Spleen (tissue), 13 donors: ENCODE measurements at places on chromosomes 6 and 20. TPM values are rescaled to one million over a fixed set of nuclear protein-coding genes. Genes with fewer than 3 reads are reported as not detected.

DNA sequence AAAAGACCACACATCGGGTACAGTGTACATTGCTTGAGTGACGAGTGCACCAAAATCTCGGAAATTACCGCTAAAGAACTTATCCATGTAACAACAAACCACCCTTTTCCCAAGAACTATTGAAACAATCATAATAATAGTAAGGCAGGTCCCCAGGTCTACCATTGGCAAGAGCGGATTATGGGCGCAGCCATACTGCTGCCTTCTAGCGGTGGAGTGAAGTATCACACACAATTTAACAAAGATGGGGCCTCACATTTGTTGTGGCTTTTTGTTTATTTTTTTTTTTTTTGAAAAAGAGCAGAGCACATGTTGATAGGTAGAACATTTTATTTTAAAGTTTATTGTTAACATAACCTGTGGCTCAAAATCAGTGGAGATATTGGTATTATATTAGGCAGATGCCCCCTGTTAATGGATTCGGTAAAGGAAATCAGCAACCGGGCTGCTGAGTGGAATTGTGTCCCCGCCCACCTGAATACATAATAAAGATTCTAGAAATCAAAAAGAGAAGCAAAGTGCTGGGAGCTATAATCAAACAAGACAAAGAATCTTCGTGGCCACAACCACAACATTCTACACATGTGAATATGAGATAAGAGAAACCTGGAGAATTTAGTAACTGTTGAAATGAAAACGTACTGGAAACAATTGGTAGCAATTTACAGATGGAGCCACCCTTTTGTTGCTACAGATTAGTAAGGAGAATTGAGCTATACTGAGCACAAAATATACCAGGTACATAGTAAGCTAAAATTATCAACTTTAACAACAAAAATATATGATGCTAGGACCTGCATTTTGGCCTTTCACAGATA lies 94.2 kb upstream of the EXOC2 start:
- H3K4me1 ChIP-seq: no peaks in the 10 kb centered on the region
- no peak overlapping the region for H3K4me3 ChIP-seq
- H3K27ac ChIP-seq: no peak overlapping the region
- DNase-seq: no peak

GRCh38 chr6:50087231-50087954 lies 37.7 kb upstream of the DEFB112 start:
- no peaks in the 10 kb centered on the region for H3K27me3 ChIP-seq
- no peak for DNase-seq
- H3K27ac ChIP-seq: no peak overlapping the region
- no peaks in the 10 kb centered on the region for H3K36me3 ChIP-seq

- H3K27me3 ChIP-seq: no peaks in the 10 kb centered on the region
- no peaks in the 10 kb centered on the region for H3K4me1 ChIP-seq
- H3K36me3 ChIP-seq: no peaks in the 10 kb centered on the region
Observed at GRCh38 chr6:17589406-17590096, 10.6 kb upstream of the FAM8A1 start.

Gene UNC93A
- not detected for total RNA-seq

GRCh38 chr20:51125780-51126179 lies 102.9 kb upstream of the KCNG1 start:
- no peak for DNase-seq
- no peaks in the 10 kb centered on the region for H3K36me3 ChIP-seq
- peaks cover 9% of the 10 kb centered on the region for H3K27me3 ChIP-seq
- H3K4me1 ChIP-seq: no peaks in the 10 kb centered on the region
- no peak overlapping the region for H3K27ac ChIP-seq

Gene EFCAB8
- 2.7 TPM for total RNA-seq

DNA sequence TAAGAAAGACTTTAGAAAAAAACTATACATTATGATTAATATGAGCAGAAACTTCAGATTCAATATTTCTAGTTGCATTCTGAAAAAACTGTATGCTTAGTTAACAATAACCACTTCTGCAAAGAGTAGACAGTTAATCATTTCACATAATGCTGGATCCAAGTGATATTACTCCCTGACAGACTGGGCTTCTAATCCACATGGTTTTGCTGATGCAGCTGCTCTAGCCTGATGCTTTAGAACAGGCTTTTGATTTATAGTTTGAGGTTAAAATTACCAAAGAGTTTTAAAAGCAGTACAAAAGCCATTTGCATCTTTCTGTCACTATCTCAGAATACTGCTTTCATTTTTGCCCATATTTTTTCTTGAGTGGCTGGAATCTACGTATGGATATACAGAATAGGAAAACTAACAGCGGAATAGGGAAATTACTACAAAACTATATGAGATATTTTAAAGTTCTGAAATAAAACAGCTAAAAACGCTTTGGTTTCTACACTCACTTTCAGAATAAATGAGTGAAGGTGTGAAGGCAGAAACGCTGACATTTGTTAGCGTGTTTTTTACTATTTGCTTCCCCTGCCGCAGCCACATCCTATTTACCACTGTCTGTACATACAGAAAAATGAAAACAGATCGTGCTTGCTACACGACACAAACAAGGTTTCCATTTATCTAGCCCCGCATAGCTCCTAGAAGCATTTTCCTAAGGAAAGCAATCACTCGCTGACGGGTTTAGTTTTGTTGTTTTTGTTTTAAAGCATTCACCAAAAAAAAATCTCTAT lies 61.7 kb downstream of the METTL24 start:
- no peak overlapping the region for H3K4me3 ChIP-seq
- no peak overlapping the region for H3K27ac ChIP-seq
- DNase-seq: no peak
- H3K4me1 ChIP-seq: peaks cover 13% of the 10 kb centered on the region

Gene CLPSL2
- total RNA-seq: not detected

DNA sequence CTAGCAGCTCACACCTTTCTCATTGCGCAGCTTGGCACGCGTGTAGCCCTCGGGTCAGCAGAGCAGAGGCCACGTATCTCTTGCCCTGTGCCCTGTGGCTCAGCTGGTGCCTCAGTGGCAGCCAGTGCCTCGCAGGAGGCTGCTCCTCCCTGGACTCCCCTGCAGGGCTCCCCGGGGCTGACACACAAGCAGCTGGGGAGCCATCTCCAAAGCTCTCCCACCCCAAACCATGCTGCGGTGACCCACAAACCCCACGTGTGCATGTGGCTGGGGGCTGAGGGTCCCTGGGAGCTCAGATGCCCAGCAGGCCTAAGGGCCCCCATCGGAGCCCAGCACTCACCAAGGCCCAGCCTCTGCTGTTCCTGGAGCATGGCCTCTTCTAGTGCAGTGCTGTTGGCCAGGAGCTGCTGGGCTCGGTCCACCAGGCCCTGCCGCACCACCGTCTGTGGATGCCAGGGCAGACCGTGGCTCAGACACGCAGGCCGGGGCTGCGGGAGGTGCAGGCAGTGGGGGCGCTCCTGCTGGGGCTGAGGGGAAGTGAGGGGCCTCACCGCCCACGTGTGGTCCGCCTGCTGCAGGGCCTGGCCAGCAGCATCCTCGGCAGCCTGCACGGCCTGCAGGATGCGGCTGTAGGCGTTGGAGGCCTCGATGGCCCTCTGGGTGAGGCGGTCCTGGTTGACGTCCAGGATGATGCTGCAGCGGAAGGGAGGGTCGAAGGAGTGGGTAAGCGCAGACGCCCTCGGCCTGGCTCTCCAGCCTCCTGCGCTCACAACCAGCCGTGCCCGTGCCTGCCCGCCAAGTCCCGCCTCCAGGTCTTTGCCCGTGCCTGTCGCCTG lies 13.8 kb downstream of the ADRM1 start:
- H3K36me3 ChIP-seq: peaks cover 88% of the 10 kb centered on the region
- DNase-seq: no peak
- peaks cover 7% of the 10 kb centered on the region for H3K4me1 ChIP-seq
